ENCODE measurements at places on chromosomes 1 and 21.

DNA sequence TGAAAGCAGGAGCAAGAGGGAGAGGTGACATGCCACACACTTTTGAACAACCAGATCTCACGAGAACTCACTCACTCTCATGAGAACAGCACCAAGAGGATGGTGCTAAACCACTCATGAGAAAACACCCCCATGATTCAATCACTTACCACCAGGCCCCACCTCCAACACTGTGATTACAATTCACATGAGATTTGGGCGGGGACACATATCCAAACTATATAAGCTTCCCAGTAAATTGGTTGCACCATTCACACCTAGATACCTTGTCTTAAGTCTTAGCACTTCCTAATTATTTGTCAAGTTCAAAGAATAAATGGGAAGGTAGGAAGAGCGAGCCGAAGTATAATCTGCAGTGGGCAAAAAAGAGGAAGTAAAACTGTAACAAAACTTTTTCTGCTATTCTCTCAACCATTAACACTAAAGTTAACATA lies 34.3 kb downstream of the AMY1C start:
- DNase-seq = no peak

GRCh38 chr1:68119445-68119844 lies 69.0 kb upstream of the DIRAS3 start:
- DNase-seq = no peak

DNA sequence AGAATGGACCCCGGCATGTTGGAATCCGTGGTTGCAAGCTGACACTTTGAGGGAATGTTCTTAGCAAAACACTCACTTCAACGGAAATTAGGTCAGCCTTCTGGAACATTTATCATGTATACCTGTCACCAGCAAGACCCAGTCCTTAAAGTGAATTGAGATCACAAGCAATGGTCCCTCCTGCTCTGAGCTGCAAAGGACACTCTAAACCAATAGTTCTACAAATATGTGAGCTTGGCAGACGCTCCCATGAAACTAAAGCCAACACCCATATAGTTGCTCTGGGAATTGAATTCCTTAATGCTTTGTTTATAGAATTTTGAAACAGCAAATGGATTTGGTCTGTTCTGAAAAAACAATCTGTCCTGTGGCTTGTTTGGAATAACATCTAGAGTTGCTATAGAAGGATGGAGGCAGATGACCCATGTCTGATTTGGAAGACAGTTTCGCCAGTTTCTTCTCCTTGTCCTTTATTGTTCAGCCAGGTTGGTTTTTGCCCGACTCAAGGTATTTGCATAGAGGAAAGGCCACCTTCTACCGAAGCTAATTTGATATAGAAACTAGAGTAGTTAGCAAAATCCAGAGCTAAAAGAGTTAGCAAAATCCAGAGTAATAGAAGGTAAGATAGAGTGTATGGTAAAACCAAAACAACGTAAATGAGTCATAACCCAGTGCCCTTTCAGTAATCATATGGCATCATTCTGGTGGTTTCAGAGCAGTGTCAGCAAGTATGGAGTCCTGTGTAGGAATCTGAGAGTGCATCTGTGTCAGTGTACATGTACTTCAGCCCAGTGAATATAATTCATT lies 236.2 kb downstream of the NFIA start:
- no peak for DNase-seq

GRCh38 chr1:110370827-110371226 lies 20.0 kb downstream of the SLC16A4 start:
- no peak for DNase-seq

DNA sequence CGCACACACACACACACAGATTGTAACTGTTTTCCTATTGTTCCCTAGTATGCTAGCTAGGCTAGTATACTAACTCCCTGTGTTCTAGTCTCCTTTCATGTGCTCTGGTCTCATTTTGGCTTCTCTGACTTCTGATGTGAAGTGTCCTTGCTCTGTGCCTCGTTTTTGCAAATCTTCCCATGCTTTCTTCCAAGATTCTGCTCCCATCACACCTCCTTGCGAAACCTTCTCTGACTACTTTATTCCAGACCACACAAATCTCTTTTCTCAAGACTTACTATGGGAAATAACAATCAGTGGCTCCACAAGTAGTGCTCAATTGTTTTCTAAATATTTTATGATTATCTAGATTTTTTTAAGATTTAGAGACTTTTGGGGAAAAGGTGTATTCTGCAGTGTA lies 10.3 kb downstream of the PRRX1 start:
- no peak for DNase-seq

DNA sequence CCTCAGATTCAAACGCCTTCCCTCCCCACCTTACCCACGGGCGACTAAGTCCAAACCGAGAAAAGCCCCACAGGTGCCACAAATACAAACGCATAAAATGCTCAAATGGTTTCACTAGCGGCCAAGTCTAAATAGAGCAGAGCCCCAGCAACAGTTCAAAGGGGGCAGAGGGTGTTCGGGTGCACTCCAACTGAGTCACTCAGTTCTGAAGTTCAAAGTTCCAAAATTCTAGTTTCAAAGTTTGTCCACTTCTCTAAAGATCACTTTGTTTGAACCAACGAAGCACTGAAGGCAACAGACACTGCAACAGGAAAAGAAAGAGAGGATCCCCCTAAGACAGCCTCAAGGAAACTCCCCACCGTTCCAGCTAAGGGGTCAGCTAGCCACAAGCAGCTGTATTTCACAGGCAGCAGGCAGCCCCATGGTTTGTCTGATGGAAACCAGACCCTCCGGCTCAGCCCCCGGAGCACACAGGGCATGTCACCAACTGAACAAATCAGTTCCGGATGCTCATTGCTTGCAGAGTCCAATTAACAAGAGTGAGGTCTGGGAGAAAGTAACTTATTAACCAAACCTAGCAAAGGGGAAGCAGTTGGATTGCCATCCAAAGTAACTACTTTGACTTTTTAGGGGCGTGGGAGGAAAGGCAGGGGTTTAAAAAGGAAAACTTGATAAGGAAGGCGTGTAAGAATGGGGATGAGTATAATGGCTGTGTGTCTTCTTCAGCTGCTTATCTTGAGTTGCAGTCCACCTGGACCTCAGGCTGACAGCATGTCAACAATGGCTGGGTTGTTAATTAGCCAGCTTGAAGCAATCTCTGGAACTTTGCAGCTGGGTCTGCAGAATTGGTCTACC lies 1423.9 kb upstream of the PRMT6 start:
- no peak for DNase-seq

GRCh38 chr1:115924770-115925169 lies 51.5 kb upstream of the SLC22A15 start:
- DNase-seq = no peak

DNA sequence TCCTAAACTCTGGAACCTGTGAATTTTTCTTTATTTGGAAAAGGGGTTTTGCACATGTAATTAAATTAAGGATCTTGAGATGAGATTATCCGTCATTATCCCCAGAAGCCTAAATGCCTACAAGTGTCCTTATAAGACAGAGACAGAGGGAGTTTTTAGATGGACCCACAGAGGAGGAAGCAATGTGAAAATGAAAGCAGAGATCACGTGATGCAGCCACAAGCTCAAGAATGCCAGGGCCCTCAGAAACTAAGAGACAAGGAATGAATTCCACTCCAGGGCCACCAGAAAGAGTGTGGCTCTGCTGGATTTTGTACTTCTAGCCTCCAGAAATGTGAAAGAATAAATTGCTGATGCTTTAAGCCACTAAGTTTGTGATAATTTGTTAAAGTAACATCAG lies 183.6 kb upstream of the UBE2U start:
- DNase-seq = no peak

Measured in activated naive CD4-positive, alpha-beta T cell (primary cell).